ENCODE measurements at places on chromosomes 5 and 9. TPM values are rescaled to one million over a fixed set of nuclear protein-coding genes. Genes with fewer than 3 reads are reported as not detected.

GRK6 gene
- total RNA-seq = 206 TPM

DNA sequence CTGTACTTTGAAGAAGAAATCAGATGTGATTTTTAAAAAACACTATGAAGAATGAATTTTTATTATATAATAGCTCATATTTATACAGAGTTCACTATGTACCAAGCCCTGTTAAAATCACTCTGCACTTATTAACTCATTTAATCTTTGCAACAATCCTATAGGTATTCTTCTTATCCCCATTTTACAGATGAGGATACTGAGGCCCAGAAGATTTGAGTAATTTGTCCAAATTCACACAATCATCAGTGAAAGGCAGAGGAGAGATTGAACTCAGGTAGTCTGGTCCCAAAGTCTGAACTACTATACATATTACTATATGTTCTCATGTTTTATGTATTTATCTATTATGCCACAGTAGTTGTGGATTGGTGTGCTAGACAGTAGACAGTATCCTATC, 16.1 kb downstream of the PLAC8L1 start:
- no peak for DNase-seq

DNA sequence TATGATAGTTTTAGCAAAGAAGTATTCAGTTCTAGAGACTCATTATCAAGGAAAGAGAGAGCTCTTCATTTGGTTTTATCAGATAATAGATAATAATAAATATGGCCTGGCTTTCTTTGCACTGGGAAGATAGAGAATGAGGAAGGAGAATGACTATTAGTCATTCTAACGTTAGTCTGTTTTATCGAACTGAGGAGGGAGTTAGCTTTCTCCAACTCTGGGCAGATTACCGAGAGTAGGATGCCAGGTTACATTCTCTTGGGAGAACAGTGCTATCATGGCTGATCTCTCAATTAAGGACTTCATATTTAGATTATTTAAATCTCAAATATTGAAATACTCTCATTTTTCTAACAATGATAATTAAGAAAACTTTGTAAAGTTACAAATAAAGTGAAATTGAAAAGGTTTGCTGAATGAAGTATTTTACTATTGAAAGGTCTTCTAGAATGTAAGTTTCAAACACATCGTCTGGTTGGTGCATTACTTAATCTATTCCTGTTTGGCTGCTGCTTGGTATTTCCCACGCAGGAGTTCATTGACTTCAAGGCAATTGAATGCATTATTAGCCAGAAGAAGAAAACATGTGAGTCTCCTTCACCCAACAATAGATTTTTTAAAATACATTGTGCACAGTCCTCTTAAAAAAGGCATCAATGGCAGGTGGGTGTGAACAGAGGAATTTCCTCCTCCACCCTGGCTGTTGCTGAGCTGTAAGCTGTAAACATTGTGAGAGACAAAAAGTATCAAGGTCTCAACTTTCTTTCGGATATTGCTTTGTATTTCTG, 140.8 kb downstream of the C9orf152 start:
- no peak for DNase-seq

GRCh38 chr9:84668196-84669012, 1.1 kb upstream of the NTRK2 start:
- peak; percentile 36 for DNase-seq

- DNase-seq = peak; percentile 8
Measured at GRCh38 chr5:140391732-140392131, 9.9 kb upstream of the ANKHD1 start.

GRCh38 chr9:17402309-17402708, 176.6 kb upstream of the SH3GL2 start:
- no peak for DNase-seq

- no peak for DNase-seq
Measured at GRCh38 chr9:20492772-20493171, 129.5 kb downstream of the MLLT3 start.

PCDHAC1 gene
- total RNA-seq = not detected

DNA sequence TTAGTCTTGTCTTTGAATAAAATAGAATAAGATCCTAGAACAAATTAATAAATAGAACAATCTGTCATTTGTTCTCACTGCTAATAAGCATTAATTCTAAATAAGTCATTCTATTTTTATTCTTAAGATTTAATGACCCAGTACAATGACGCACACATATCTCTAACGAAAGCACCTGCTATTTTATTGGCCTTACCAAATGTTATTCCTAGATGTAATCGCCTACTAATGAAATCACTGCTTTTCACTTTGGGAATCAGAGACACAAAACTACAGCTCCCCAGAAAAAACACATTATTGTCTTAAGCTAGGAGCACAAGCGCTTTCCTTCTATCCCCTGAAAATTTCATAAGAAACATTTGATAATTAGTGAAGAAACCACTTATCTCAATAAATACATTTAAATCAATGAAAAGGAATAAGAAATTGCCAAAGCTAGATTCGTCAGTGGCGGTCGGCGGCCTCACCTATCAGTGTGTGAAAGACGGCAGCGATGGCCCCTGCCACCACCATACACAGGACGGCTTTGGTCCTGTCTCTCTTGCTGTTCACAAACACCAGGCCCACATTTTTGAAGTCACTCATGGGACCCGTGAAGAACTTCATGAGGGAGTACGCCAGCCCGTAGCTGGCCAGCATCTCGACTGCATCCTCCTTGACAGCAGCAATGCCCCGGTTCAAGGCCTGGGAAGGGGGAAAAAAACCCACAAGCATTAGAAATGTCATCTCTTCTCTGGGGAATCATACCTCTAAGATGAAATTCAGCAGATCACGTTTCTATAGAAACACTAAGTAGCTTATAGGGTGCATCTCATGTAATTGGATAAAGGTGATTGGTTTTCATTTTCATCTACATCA, 102.8 kb downstream of the ANKH start:
- DNase-seq = no peak

DNA sequence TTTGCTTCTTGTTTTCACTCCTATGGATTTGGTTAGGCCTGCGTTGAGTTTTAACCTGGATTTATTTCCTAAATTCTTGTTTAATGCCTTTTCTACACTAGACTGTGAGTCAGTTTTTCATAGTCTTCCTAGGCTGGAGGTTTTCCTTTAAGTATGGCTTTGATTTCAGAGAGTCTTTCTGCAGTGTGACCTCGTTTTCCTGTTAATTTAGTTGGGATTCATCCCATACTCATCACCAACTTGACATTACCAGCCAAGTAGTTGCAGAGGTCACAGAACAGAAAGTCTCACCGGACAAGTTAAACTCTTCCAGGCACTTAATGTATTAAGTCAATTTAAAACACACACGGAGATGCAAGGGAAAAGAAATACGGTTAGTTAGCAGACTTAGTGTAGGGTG, 29.7 kb upstream of the AUH start:
- no peak for DNase-seq

DNA sequence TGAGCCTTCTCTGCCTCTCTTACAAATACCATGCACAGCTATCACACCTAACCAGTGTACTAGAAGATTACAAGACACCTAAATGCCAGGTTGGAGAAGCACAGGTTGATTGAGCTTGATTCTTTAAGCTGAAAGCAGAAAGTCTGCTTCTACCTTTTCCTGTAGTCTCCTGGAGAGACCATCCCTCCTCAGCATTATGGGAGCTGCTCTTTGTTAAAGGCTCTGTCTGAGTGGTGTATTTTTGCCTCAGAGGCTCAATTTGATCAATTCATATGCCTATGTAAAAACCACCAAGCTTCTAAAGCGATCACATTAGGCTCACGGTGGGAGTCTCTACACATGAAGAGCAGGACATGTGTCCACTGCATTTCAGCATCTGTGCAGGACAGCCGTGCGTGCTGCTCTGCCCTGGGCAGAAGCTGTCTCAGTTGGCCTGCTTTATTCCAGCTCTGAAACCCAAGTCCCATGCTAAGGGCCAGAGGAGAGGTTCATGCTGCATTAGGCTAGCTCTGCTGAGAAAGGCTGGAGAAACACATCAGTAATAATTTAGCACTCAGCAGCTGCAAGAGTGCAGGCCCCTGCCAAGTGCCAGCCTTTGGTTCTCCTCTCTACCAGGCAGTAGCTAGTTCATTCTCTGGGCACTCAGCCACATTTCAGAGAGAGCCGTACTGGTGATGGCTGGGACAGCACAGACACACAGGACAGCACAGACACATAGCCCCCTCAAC, 41.7 kb downstream of the TMEM167A start:
- no peak for DNase-seq

RLN2 gene
- 2.2 TPM for total RNA-seq

- DNase-seq = no peak
Measured at GRCh38 chr5:168969326-168969886, 331.5 kb downstream of the SLIT3 start.

DNA sequence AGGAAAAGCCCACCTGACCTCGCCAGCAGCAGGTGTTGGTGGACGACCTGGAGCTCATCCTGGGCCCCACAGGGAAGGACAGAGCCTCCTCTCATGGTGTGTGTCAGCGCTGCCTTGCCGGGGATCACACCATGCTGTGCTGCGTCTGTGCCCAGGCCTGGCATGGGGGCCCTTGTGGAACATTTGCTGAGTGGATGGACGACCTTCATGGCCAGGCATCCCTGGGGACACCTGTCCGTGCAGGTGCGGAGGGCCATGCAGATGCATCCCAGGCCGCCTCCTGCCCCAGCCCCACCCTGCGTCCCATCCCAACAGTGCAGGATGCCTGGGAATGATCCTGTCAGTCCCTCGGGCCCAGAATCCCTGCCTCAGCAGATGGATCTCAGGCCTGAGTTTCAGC, 73.8 kb downstream of the NEK6 start:
- DNase-seq = no peak

DNA sequence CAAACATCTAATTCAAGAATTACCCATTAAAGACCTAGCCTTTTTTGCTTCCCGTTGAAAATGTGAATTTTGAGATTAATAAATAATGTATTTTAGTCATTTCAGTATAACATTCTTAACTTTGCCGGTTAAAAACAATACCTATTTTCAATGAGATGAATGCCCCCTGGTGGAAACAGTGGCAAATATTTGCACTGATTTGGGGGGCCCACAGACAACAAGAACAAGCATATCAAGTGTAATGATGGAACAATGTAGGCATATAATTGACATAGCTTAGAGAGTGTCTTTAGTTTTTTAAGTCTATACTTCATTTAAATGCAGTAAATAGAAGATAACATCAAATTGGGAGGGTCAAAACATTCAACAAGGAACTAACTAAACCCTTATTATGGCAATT, 111.9 kb downstream of the NTRK2 start:
- DNase-seq = peak; percentile 28

CER1 gene
- total RNA-seq = not detected

OTP gene
- total RNA-seq = not detected

All from activated CD8-positive, alpha-beta T cell treated with anti-CD3 and anti-CD28 coated beads, Interleukin-2, amount 10 ng/mL, durations not matched to agents 7 days and 5 days (primary cell).